ENCODE measurements at places on chromosomes 12 and 14.

GRCh38 chr12:98439981-98440581 is 75.3 kb upstream of the TMPO start:
- DNase-seq = no peak

- no peak for DNase-seq
Observed at GRCh38 chr14:92400579-92401444, 77.8 kb downstream of the SLC24A4 start.

DNA sequence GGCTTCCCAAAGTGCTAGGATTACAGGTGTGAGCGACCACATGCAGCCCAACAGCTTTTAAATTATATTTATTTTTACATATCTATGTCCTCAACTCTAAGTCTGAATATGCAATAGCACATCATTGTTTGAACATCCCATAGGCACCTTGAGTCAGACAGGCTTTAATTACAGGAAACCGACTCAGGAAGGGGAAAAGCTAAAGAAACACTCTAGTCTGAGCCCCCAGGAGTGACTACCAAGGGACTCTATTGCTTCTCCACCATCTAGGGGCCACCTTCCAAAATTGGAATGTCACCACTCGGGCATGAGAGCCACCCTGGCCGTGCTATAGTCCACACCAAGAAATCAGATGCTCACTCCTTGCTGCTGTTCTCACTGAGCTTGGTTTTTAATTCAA is 14.0 kb upstream of the MFAP5 start:
- DNase-seq = no peak

DNA sequence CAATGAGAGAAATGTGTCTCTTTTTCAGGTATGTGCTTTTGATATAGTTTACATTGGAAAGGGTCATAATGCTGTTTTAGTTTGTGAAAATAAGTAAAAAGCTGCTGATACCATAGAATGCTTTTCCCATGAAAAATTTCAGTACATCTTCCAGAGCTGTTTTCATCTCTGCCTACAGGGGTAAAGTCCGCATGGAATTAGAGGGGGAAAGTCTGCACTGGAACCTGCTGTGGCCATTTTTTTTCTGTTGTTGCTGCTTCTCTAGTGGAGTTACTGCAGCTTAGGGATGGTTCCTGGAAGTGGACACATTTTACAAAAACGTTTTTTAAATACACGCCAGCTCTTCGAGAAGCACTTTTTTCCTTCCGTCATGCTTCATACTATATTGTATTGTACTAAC is 81.3 kb downstream of the VEZT start:
- DNase-seq = no peak

DNA sequence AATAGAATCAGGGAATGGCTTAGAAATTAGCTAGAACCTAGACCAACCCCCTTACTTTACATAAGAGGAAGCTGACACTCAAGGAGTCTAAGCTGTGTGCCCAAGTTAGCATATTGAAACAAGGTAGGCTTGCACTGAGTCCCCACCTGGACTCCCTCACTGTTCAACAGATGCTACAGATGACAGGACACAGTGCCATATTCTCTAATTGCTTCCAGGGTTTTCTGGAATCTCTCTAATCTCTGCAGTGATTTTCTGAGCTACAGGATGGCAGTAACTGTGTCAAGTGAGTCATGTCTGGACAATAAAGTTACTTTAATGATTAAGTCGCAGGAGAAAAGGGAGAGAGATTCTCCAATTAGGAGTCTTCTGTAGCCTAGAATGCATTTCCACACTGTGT is 35.8 kb downstream of the AKAP6 start:
- DNase-seq = no peak

- no peak for DNase-seq
Observed at GRCh38 chr14:88835661-88836060, 11.2 kb downstream of the TTC8 start.

DNA sequence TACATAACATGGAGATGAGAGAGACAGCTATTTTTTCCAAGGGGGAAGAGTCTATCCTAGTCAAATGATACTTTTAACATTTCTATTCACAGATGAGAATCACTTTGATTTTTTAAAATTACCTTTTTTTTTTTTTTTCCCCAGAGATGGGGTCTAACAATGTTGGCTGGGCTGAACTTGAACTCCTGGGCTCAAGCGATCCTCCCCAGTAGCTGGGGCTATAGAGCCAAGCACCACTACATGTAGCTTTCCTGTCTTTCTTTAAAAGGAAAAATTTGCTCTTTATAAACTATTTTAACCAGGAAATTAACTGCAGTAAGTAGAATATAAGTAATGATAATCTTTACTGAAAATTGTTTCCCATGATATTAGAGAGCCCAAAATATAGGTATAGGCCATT is 3.3 kb downstream of the PRICKLE1 start:
- no peak for DNase-seq

DNA sequence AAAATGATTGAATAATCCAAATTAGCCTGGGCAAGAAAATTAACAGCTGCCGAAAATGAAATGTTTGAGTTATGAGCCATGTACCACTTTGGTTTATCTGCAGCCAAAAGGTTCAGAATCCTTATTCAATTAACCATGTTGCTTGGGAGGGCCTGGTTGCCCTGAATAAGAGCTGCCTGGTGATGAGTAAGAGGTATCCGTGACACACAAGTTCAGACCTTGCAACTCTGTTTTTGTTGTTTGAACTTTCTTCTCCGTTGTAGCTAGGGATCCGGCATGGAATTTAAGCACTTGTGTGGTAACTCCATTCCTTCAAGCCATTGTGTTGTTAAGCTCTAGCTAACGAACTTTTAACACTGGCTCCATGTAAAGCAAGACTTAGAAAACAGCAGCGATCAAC is 35.7 kb downstream of the FOXA1 start:
- no peak for DNase-seq

GRCh38 chr12:101229841-101230241 is 19.8 kb upstream of the SLC5A8 start:
- no peak for DNase-seq

- DNase-seq = no peak
Observed at GRCh38 chr12:93563807-93564538, 8.5 kb upstream of the SOCS2 start.

- DNase-seq = no peak
Observed at GRCh38 chr12:93007544-93007943, 78.4 kb upstream of the EEA1 start.

DNA sequence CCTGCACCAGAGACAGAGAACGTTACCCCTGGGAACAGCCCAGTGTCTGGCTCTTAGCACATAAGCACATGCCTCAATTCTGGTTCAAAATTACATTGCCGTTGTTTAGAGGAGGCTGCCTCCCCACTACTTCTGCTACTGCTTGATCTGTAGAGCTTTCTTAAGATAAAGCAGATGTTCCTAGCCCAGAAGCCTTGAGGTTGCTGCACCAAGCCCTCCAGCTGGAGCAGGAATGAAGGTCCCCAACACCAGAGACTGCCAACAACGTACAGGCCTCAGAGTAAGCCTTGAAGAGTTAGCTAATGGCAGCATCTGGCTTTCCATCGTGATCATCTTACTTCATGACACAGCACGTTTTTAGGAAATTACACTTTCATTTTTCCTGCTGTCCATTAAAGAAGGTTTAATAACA is 34.7 kb upstream of the AMIGO2 start:
- DNase-seq = no peak

DNA sequence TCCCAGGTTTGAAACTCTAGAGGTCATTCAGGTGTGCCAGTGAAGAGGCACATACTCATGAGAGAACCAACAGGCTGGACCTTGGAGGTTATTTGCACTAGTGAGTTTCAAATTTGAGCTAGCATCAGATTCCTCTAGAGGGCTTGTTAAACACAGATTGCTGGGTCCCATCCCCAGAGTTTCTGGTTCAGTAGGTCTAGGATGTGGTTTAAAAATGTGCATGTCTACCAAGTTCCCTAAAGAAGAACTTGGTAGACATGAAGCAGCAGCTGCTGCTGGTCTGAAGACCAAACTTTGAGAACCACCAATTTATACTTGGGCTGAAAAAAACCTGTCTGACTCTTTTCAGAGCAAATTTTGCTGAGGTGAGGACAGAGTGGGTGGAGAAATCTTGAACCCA is 61.7 kb downstream of the SUSD6 start:
- no peak for DNase-seq

DNA sequence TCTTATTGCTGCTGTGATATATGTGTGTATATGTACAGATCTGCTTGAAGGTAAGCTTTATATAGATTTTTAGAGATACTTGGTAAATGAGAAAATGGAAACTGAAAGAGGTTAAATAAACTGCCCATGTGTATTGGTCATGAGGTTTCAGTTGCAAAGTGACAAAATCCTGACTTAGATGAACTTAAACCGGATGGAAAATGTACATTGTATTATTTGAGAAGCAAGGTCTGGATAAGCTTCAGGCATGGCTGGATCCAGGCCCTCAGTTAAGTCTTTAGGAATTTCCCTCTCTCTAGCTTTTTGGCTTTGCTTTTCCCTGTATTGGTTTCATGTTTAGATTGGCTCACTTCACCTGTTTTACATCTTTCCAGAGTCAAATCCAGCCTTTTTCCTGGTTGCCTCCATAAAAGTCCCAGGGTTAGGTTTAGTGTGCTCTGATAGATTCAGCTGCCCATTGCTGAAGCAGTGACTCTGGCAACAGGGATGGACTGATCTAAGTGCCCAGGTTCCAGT is 21.0 kb upstream of the MAP1LC3B2 start:
- DNase-seq = no peak

- no peak for DNase-seq
Observed at GRCh38 chr14:53858345-53858684, 98.3 kb downstream of the BMP4 start.

GRCh38 chr12:24709216-24709615 is 239.7 kb downstream of the BCAT1 start:
- DNase-seq = no peak

- DNase-seq = no peak
Observed at GRCh38 chr12:42640391-42640790, 50.8 kb upstream of the PRICKLE1 start.

GRCh38 chr12:22856178-22856577 is 231.2 kb downstream of the ETNK1 start:
- no peak for DNase-seq

GRCh38 chr12:27824126-27824842 is 44.2 kb upstream of the MANSC4 start:
- no peak for DNase-seq

DNA sequence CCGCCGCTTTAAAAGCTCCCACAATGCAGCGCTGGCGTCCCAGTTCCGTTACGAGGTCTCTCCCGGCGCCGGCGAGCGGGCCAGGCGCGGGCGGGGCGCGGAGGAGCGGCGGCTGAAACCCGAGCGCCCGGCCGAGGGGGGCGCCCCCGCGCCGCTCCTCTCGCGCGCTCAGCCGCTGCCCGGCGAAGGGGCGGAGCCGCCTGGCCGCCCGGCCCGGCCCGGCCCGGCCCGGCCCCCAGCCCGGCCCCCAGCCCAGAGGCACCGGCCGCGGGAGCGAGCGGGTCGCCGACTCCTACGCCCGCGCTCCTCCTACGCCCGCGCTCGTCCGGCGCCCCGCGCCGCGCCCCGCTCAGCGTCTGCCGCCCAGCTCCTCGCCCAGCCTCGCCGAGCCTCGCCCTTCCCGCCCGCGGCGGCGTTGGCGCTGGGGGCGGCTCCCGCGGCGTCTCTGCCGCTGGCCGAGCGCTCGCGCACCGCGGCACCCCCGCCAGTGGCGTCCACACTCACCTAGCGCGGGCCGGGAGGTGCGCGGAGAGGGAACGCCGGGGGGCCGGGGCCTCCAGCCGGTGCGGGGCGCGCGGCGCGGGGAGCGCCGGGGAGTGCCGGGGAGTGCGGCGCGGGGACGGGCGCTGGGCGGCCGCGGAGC is at the start of gene RASSF8:
RASSF8 (plus strand) TSS at position 255 of the 643 bp plus-strand sequence. CDS start 96,662 bp downstream, outside the sequence.
- peak; percentile 38 for DNase-seq

DNA sequence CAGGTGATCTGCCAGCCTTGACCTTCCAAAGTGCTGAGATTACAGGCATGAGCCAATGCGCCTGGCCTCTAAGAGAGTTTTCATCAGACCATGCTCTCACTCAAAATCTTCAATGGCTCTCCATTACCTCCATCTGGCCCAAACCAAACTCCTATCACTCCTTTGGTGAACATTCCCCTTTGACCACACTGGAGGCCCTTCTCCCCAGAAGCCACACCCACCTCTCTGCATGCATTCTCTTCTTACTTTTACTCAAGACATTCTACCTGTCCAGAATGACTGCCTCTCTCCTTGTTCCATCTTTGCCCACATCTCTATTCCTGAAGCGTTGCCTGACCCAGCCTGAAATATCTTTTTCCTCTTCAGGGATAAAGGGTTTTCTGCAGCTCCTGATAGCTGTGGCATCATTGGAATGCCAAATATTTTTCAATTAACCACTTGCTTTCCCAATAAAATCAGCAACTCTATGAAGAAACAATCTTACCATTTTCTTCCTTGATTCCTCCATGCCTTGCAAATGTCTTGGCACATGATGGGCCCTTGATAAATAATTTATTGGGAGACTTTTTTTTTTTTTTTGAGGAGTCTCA is 15.5 kb downstream of the PLEK2 start:
- DNase-seq = no peak

DNA sequence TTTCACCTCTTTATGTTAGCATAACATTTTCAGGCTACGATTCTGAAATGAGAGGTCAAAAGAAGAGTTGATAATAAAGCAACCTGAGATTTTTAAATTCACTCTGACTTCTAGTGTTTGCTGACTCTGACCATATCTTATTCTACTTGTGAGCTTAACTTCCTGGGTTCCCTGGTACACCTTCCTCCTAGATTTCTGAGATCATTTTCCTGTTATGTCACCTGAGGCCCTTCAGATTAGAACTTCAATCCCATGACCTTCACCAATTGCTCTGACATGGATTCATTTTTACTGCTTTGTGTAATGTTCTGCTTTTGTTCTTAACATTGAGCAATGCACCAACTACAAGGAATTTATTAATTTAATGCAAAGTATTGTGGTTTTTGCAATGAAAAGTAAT is 542.9 kb upstream of the FLRT2 start:
- DNase-seq = no peak

- no peak for DNase-seq
Observed at GRCh38 chr14:26856876-26857518, 259.2 kb upstream of the NOVA1 start.

- DNase-seq = no peak
Observed at GRCh38 chr14:29773990-29774389, 153.7 kb downstream of the PRKD1 start.

DNA sequence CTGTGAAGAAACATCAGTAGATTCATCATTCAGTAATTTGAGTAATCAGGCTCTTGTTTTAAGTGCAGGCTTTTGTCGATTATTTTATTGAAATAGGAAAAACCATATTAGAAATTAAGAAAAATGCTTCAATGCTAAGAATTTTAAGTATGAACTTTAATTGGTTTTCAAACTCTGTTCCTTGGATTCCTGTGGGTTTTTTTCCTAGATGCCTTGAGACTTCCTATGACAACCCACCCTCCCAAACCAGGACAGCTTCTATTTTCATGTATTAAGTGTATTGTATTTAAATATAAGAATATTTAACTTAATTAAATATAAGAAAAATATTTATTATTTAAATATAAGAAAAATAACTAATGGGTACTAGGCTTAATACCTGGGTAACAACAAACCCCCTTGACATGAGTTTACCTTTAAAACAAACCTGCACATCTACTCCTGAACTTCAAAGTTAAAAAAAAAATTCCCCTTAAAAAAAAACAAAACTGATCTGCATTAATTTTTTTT is 3.0 kb downstream of the ARHGAP5 start:
- no peak for DNase-seq

GRCh38 chr12:8871068-8871467 is 43.2 kb upstream of the PHC1 start:
- DNase-seq = no peak

Measured in stimulated activated CD4-positive, alpha-beta T cell treated with anti-CD3 and anti-CD28 coated beads, Interleukin-2, amount 100 ng/mL, for 24 hours (primary cell).